Endodermal cell (in vitro differentiated cells): ENCODE measurements at places on chromosomes 2 and 18. TPM values are rescaled to one million over a fixed set of nuclear protein-coding genes. Genes with fewer than 3 reads are reported as not detected.

Gene NT5DC4
- not detected in 3 replicates for total RNA-seq

Gene WBP1
- total RNA-seq = 97.6 and 110 TPM in 2 replicates

Gene SNED1
- 0.49 to 0.82 TPM (median 0.66 TPM) in 3 replicates for total RNA-seq

Gene LYG2
- not detected in 3 replicates for total RNA-seq

Gene HOXD10
- total RNA-seq = 0.94 TPM in 1 of 3 replicates, not detected in the others

Gene C2orf76
- total RNA-seq = 9.8 and 10.7 TPM in 2 replicates

Gene COLEC12
- 97.7 and 123 TPM in 2 replicates for total RNA-seq

Gene FSHR
- 2.4 and 4.7 TPM in 2 replicates for total RNA-seq

Gene SFTPB
- total RNA-seq = not detected in 2 replicates

Gene CD8B
- not detected in 3 replicates for total RNA-seq

Gene KLHL41
- not detected in 2 replicates for total RNA-seq

Gene LBX2
- total RNA-seq = 1.3 to 2.3 TPM (median 2.1 TPM) in 3 replicates

- no peak overlapping the region for H3K27ac ChIP-seq
- H3K36me3 ChIP-seq = peaks cover 96% of the 10 kb centered on the region
- H3K27me3 ChIP-seq = no peaks in the 10 kb centered on the region
- H3K4me1 ChIP-seq = no peaks in the 10 kb centered on the region
These were observed 8.9 kb downstream of the HJURP start for GRCh38 chr2:233845301-233846060.

- H3K27ac ChIP-seq = no peak overlapping the region
- no peaks in the 10 kb centered on the region for H3K36me3 ChIP-seq
- H3K4me3 ChIP-seq = no peak overlapping the region
These were observed 93.1 kb upstream of the FSIP2 start for GRCh38 chr2:185645529-185645928.

- H3K27ac ChIP-seq = peak overlapping the region; percentile 47
- no peak overlapping the region for H3K4me3 ChIP-seq
- no peaks in the 10 kb centered on the region for H3K27me3 ChIP-seq
- DNase-seq = no peak
These were observed 2.6 kb upstream of the STON1 start for GRCh38 chr2:48527226-48527885.

DNA sequence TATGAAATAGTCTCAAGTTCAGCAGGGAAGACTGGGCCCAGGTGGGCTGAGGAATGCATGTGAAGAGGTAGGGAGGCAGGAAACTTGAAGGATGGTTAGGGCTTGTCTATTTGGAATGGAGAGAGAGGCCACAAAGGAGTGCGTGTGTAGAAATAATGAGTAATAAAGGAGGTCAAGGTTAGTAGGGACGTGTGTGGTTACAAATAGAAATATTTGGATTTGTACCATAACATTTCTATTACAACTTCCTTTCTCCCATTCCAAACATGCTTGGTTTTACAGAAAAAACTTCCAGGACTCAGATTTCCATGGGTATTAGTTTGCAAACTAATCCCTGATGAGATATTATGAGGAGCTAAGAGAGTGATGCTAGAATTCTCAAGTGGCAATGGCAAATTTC is 280.6 kb downstream of the NCKAP5 start:
- no peaks in the 10 kb centered on the region for H3K36me3 ChIP-seq
- DNase-seq = no peak
- H3K27me3 ChIP-seq = no peaks in the 10 kb centered on the region
- no peak overlapping the region for H3K4me3 ChIP-seq

GRCh38 chr18:22914633-22915032 is 18.5 kb upstream of the RBBP8 start:
- peaks cover 12% of the 10 kb centered on the region for H3K4me1 ChIP-seq
- H3K4me3 ChIP-seq = peak overlapping the region; percentile 56
- no peak for DNase-seq
- no peak overlapping the region for H3K27ac ChIP-seq

DNA sequence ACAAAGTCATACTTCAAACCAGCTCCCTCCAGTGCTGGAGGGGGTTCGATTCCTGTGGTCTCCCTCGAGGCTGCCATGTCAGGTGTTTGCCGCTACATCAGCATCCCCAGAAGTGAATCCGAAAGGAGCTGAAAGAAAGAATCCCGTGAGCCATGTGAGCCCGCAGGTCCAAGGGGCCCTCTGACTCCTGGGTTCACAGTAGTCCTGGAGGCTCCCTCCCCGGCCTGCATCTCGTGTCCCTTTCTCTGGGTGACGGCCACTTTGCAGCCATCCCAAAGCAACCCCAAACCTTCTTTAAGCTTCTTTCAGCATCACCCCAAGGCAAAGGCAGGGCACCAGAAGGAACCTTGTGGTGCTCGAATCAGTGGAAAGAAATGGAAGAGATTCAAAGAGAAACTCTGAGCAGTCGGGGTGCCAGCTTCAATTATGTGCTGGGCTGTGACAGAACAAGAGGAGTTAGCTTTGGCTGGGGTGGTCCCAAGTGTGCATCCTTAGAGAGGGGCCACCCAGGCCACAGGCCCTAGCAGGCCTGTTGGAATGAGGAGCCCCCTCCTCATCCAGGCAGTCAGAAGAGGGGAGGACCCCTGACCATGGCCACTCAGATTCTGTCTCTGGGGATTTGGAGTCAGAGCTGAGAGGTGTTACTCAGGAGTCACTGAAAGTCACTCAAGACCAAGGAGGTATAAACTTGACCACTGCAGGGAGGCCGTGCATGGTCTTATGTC is 59.7 kb downstream of the CIB4 start:
- no peaks in the 10 kb centered on the region for H3K36me3 ChIP-seq
- H3K27me3 ChIP-seq = peaks cover 20% of the 10 kb centered on the region
- no peaks in the 10 kb centered on the region for H3K4me1 ChIP-seq
- no peak overlapping the region for H3K4me3 ChIP-seq
- peak; percentile 35 for DNase-seq
- H3K27ac ChIP-seq = no peak overlapping the region

GRCh38 chr18:11842562-11842961 is 8.7 kb upstream of the CHMP1B start:
- no peak overlapping the region for H3K27ac ChIP-seq
- peaks cover 3% of the 10 kb centered on the region for H3K36me3 ChIP-seq
- no peak overlapping the region for H3K4me3 ChIP-seq
- DNase-seq = peak; percentile 35
- no peaks in the 10 kb centered on the region for H3K27me3 ChIP-seq

DNA sequence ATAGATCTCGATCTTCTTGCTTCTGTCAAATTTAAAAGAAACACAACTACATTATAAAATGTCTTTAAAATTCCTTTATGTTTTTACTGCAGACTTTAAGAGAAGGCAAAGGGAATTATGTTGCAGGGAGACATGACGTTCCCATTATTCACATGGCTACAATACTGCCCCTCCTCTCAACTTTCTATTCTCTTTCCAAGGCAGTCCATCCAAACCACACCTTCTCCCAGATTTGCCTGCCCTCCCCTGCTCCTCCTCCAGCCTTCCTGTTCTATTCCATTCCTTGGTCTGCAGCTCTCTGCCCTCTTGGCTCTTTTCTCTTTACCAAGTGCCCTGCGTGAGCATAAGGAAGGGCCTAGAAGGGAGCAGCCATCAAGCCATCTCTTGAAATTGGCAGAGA is 61.3 kb downstream of the NABP1 start:
- no peak overlapping the region for H3K27ac ChIP-seq
- no peaks in the 10 kb centered on the region for H3K4me1 ChIP-seq
- H3K27me3 ChIP-seq = no peaks in the 10 kb centered on the region
- no peaks in the 10 kb centered on the region for H3K36me3 ChIP-seq
- H3K4me3 ChIP-seq = no peak overlapping the region

DNA sequence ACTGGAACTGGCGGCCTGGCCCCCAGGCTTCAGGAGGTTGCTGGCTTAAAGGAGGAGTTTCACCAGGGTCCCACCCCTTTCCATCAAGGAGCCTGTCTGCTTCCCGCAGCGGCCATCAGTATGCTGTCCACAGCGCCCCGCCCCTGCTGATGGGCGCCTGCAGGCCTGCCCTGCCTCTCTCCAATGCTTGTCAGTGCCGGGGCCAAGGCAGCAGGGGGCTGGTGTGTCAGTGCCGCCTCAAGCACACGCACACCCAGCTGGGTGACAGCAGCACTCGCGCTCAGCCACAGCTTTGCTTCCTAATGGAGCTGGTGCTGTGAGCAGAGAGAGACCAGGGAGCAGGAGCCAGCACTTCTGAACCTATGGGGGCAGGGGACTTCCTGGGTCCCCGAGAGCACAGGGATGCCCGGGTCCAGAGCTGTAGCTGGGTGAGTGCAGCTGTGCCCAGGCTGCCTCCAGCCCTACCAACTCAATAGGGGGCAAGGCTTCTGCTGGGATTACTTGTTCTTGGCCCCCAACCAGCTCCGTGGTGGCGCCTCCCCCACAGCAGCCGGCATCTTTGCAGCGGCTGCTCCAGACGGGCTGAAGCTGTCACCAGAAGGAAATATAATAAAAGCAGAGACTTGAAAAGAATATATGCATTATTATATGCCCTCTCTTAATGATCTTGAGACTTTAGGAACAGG is 377.2 kb upstream of the LRATD1 start:
- peak; percentile 87 for DNase-seq
- no peak overlapping the region for H3K27ac ChIP-seq
- H3K36me3 ChIP-seq = no peaks in the 10 kb centered on the region
- H3K27me3 ChIP-seq = no peaks in the 10 kb centered on the region
- no peak overlapping the region for H3K4me3 ChIP-seq

GRCh38 chr18:8341481-8342230 is 267.6 kb upstream of the RAB12 start:
- peaks cover 6% of the 10 kb centered on the region for H3K36me3 ChIP-seq
- peaks cover 12% of the 10 kb centered on the region for H3K4me1 ChIP-seq
- no peak overlapping the region for H3K4me3 ChIP-seq
- H3K27me3 ChIP-seq = no peaks in the 10 kb centered on the region

DNA sequence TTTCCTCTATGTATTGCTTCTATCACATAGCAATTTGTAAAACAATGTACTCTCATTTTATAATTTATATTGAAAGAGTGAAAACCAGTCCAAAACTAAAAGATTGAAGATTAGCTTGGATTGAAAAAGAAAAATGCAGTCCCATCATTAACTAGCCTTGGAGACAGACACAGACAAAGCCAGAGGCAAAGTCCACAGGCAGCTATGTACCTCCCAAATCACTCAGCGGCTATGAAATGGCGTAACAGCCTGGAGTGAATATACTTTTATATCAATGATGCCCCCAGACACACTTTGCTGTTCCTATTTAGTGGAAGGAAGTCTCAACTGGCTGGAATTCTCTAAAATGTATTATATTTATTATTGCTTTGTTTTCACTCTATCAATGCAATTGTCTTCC is 33.6 kb upstream of the DOK6 start:
- DNase-seq = no peak
- no peak overlapping the region for H3K4me3 ChIP-seq
- no peaks in the 10 kb centered on the region for H3K36me3 ChIP-seq

DNA sequence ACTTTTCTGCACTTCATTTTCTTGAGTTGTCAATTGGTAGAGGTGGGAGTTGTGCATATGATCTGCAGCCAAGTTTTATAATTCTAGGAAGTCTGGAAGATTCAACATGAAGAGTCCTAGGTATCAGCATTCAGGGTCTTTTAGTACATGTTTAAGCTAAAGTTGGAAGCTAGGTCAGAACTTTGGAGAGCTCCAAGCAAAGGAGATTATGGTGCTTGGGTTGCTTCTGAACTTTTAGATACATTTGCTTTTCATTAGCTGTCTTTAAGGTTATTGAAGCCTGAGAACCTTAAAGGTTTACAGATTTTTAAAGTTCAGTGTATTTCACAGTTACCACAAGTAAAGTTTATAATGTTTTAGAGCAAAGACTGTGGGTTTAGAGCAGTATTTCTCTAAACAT is 85.5 kb downstream of the EPC2 start:
- no peak for DNase-seq
- no peak overlapping the region for H3K27ac ChIP-seq
- H3K36me3 ChIP-seq = no peaks in the 10 kb centered on the region
- no peak overlapping the region for H3K4me3 ChIP-seq
- no peaks in the 10 kb centered on the region for H3K4me1 ChIP-seq

DNA sequence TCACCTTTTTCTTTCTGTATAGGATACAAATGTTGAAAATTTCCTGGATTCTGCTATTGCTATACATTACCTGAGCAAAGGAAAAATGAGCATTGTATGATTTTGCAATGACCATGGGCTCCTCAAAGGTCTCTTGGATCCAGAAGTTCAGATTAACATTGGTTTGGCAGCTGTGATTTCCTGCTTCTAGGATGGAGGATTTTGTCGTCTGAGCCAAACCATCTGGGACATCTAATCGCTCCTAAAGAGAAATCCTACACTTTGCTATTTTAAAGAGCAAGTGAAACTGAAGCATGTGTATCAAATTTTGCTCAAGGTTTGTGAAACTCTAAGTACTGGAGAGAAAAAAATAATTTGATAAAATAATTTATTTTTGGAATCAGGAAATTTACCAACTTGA is 115.1 kb upstream of the ST6GAL2 start:
- H3K4me3 ChIP-seq = no peak overlapping the region
- peaks cover 2% of the 10 kb centered on the region for H3K4me1 ChIP-seq
- DNase-seq = no peak
- no peaks in the 10 kb centered on the region for H3K36me3 ChIP-seq

- no peaks in the 10 kb centered on the region for H3K36me3 ChIP-seq
- no peak for DNase-seq
- no peaks in the 10 kb centered on the region for H3K4me1 ChIP-seq
These were observed 79.0 kb upstream of the ID2 start for GRCh38 chr2:8602809-8603208.

DNA sequence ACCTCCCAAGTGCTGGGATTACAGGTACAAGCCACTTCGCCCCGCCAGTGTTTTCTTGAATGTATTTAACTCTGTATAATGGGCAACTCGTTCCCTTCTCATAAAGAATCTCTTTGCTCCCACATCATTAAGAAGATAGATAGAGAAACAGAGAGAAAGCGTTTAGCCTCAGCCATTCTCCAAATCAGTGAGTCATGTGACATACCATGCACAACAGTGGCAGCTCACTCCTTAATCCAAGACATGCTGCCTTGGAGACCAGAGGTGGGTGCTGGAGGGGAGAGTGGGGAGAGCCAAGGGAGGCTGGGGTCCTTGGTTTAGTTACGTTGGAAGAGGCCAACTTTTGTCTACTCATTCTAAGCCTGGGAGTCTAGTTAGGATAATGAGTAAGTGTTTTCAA is 54.7 kb downstream of the TGIF1 start:
- H3K27ac ChIP-seq = no peak overlapping the region
- no peaks in the 10 kb centered on the region for H3K27me3 ChIP-seq
- no peaks in the 10 kb centered on the region for H3K36me3 ChIP-seq
- H3K4me3 ChIP-seq = no peak overlapping the region
- no peak for DNase-seq

DNA sequence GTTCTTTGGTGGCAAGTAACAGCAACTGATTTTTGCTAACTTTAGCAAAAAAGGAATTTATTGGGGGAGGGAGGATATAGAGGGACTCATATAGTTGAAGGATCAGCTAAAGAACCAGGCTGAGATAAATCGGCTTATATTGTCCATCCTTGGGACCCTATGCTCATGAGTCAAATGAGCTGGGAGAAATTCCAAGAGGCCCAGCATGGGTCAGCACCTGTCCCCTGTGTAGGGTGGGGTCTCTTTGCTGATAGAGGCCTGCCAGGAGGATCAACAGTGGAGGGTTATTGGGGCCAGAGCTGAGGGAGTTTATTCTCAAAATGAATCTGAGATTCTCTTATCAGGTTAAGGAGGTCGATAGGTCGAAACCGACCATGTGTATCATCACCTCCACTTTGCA is 97.2 kb downstream of the VAPA start:
- peak; percentile 10 for DNase-seq
- H3K27ac ChIP-seq = no peak overlapping the region
- H3K4me1 ChIP-seq = no peaks in the 10 kb centered on the region
